ENCODE measurements at places on chromosomes 1 and 21.

GRCh38 chr1:204480515-204480914, 14.1 kb downstream of the PIK3C2B start:
- DNase-seq = no peak

- no peak for DNase-seq
These were observed 3.3 kb downstream of the CD46 start for GRCh38 chr1:207754974-207755700.

- peak; percentile 42 for DNase-seq
These were observed 1.8 kb upstream of the GBP5 start for GRCh38 chr1:89274411-89274857.

- no peak for DNase-seq
These were observed 759 bp downstream of the GPR157 start for GRCh38 chr1:9128166-9128519.

GRCh38 chr1:91844862-91845528, 41.0 kb downstream of the TGFBR3 start:
- no peak for DNase-seq

DNA sequence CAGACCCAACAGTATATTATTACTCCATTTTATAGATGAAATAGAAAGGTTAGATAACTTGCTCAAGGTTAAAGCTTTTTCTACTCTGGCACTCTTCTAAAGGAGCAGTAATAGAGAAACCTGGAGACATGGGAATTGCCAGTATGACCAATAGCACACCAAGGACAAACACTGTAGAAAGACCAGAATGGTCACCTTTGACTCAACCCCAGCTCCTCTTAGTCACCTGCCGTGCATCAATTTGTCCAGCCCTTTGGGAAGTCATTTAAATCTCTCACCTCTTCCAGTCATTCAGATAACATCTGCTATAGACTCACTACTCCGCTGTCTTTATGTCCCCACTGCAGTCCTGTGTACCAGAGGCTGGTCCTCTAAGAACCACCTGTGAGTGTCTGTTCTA, 23.9 kb upstream of the SLC44A3 start:
- no peak for DNase-seq

DNA sequence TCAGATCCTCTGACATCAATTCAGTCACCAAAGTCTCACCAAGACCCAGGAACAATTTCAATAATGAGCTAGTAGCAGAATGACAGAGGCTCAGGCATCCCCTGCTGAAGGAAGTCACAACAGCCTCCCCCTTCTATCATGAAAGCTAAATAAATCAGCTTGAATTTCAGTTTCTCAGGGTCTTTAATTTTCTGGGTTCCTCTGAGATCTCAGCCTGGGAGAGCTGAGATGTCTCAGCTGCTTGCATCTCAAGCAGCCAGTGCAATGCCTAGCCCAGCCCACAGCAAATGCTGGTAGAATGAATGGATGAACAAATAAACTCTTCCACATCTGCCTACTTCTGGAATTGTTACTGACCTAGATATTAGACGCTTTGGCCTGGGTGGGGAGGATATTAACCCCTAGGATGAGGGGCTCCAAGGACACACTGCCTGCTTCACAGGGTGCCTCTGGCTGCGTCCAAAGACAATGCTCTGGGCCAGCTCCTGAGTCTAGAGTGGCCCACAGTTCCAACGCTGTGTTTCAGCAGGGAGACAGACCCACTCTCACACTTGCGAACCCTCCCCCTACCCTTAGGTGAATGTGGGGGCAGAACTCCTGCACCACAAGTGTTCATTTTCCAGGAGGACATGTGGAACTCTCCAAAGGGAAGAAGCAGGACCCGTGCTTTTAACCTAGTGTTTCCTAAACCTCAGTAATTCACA, 11.2 kb upstream of the LORICRIN start:
- no peak for DNase-seq

- peak; percentile 23 for DNase-seq
These were observed 53.1 kb downstream of the S100B start for GRCh38 chr21:46551636-46552241.

- no peak for DNase-seq
These were observed 12.4 kb downstream of the CDA start for GRCh38 chr1:20601129-20601825.

GRCh38 chr1:161069731-161070270, at the start of gene ARHGAP30:
ARHGAP30 (minus strand) TSS chr1:161069891; CDS start chr1:161069624, 267 bp downstream.
- peak; percentile 77 for DNase-seq

DNA sequence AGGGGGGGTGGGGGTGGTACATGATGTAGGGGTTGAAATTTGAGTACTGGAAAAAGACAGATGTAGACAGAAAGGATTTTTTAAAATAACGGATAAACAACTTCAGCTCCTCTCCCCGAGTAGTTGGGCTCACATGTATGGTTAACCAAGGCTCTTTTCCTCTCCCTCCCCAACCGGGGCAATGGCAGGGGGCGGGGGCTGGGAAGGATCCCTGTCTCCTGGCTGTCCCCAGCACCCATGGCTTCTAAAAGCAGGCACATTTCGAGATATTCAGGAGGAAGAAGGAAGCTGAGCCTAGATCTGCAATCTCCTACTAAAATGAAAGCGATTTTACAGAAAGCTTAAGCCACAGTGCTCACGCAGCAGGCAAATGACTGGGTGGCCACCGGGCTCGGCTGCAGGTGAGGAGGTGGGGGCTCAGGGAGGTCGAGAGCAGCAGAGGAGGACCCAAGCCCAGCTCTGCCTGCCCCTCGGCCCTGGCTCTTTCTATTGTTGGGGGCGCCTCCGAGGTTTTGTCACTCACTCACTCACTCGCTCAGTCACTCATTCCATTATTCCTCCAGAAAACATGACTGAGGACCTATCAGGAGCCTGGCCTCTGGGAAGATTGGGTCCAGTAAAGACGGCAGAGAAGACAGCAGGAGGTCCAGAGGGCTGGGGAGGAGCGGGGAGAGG, 573.3 kb downstream of the PTPRU start:
- no peak for DNase-seq

DNA sequence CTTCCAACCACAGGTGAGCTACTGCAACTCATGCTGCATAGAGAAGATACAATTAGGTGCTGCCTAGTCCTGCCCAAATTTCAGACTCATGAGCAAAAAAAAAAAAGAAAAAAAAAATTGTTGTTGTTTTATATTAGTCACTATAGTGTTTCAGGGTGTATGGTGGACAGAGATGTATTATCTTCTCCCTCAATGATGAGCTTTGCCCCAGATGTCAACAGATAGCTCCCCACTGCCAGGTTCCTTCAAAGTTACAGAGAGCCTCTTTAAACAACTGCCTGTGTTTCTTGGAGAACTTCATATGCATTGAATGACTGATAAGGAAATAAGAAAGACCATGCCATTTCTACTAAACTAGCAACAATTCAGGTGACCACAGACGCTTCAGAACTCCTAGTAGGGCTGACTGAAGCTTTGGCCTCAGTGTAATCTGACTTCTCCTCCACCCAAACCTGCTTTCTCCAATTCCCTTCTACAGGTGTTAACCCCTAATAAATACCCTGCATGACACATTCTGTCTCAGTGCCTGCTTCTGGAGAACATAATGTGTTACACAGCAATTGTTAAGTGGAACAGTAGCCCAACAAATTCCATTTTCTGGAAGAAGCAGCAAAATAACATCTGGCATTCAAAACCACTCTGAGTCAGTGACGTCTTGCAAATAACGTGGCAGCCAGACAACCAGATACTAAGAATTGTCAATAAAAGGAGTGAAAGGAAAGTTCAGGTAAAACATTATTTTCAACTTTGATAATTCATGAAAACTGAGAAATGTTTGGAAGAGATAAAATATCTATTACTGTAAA, 147.7 kb downstream of the CDC42BPA start:
- no peak for DNase-seq

DNA sequence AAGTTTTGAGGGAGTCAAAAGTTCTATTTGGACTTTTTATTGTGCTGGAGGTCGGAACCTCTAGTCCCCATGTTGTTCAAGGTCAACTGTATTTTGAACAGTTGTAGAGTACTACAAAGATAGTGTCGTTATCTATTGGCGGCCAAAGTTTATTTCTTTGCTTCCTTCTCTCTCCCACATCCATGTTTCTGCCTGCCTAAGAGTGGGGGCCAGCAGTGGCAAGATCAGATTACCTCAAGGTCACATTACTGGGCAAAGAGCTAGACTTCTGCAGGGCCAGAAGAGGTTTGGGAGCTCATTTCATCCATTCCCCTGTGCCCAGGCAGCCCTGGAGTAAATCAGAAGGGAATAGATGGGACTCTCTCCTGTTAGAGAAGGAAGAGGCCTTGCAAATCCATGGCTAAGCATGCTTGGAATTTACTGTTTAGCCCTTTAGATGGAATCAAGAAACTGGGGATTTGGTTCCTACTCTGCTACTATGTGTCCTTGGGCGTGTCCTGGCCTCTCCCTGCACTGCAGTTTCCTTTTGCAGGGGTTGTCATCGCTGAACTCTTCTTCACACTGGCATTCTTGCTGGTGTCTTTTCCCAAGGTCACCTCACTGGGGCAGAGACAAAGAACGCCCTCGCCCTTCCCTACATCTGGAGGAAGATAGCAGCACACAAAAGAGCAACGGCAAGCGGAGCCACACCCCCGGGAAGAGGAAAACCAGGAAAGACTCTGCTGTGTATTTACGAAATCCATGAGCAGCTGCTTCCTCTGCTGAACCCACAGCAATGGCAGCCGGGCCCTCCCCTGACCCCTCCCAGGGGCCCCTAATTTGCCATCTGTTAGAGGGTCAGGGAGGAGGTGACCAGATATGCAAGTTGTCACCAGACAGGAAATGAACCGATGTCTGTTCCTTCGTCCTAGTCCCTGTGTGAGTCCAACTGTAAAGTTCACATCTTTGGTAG, 73.3 kb downstream of the PLPP3 start:
- no peak for DNase-seq

- no peak for DNase-seq
These were observed 48.4 kb upstream of the CD34 start for GRCh38 chr1:207959141-207959825.

DNA sequence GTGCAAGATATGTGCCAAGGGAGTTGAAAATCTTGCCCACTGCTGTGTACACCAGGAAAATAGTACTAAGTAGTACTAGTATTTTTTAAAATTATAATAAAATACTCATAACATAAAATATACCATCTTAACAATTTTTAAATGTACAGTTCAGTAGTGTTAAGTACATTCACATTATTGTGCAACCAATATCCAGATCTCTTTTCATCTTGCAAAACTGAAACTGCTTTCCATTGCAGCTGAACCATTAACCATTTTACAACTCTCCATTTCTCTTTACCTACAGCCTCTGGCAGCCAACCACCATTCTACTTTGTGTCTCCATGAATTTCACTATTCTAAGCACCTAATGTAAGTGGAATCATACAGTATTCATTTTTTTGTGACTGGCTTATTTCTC, 19.3 kb upstream of the RAB3GAP2 start:
- DNase-seq = no peak

DNA sequence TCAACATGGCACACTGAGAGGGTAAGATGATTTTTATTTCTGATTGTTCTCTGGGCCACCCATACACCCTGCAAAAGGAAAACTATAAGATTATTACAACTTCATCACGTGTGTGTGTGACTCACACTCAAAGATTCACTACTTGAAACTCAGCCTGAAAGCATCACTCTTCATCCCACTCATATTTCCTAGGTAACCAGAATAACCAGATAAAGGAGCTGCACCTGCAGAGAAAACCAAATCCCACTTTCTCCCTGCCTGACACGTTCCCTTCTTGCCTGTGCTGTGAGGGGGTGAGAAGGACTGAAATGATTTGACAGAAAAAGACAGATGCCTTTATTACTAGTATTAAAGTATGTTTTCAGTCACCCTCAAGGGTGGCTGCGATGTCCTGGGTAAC, 131.6 kb downstream of the TGFBR3 start:
- DNase-seq = no peak

DNA sequence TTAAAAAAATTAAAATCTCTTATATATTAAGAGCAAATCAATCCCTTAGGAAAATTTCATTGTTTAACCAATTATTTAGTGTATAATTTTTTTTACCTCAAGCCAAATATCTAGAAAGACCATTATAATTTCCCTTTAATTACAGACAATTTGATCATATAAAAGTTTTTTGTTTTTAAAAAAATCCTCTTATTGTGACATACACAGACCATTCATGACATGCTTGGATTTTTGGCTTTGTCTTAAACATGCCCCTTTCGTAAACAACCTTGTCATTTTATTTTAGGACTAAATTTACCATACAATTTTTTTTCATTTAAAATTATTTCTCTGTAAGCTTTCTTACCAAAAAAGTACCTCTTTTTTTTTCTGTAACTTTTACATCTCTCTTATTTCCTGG, 14.2 kb upstream of the CYP4B1 start:
- DNase-seq = no peak

DNA sequence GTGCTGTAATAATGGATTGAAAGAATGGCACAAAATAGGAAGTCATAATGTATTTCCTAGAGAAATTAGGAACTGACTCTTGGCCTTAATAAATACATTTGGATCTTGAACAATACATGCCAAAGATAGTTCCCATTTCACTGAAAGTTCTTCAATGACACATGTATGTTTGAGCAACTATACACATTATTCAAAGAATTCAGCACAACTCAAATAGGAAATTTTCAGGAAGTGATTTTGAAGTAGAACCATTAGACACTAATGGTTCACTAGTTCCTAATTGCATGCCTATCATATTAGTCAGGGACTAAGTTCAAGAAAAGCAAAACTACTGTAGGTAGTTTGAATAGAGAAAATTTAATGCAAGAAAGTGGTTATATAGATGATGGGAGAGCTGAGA, 404.7 kb downstream of the LMO4 start:
- no peak for DNase-seq

DNA sequence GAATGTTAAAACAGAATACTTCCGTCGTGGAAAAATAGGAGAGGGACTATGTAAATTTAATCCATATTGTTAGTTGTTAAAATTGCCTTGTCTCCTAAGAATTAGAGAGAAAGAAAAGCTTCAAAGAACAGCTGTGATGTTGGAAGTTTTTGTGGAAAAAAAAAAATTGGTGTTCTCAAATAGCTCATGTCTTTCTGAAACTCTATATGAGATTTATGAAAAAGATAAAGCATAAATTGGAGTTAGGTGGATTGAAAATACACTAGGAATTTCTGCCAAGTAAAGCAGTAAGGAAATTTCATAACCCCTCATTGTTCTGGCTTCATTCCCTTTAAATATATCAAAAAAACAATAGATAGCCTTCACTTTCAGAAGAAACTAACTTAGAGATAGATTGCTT, 274.0 kb upstream of the ADAMTS5 start:
- no peak for DNase-seq

DNA sequence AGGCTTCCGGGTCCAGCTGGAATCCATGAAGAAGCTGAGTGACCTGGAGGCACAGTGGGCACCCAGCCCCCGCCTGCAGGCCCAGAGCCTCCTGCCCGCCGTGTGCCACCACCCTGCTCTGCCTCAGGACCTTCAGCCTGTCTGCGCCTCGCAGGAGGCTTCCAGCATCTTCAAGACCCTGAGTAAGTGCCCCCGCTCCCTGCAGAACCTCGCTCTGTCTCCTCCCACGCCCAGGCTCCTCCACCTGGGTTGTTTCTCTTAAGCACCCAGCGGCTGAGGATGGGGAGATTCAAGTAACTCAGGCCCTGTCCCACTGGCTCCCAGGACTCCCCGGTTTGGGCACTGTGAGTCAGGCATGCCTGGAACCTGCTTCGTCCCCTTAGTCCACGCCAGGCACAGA, 1.5 kb downstream of the GUCA2B start:
- DNase-seq = no peak
